ENCODE measurements at places on chromosomes 2 and 18.

DNA sequence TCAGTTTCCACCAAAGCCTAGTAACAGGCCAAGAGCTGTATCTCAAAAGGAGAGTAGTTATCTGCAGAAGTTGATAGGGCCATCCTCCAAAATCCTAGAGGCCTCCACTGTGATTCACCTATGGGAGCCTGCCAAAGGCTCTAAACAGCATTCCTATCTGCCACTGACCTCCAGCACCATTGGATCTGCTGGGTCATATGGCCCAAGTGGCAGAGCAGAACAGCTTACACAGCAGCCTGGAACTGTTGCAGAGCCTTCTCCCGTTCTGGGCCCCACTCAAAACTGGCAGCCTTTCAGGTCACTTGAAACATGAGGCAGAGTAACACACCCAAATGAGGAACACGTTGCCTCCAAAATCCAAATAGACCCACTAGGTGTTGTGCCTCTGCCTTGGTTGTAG lies 345.2 kb upstream of the RND3 start:
- no peak for DNase-seq

- no peak for DNase-seq
Observed at GRCh38 chr2:215793747-215794595, 219.4 kb downstream of the MREG start.

GRCh38 chr2:238399094-238399493 lies 27.6 kb upstream of the ASB1 start:
- DNase-seq = no peak

DNA sequence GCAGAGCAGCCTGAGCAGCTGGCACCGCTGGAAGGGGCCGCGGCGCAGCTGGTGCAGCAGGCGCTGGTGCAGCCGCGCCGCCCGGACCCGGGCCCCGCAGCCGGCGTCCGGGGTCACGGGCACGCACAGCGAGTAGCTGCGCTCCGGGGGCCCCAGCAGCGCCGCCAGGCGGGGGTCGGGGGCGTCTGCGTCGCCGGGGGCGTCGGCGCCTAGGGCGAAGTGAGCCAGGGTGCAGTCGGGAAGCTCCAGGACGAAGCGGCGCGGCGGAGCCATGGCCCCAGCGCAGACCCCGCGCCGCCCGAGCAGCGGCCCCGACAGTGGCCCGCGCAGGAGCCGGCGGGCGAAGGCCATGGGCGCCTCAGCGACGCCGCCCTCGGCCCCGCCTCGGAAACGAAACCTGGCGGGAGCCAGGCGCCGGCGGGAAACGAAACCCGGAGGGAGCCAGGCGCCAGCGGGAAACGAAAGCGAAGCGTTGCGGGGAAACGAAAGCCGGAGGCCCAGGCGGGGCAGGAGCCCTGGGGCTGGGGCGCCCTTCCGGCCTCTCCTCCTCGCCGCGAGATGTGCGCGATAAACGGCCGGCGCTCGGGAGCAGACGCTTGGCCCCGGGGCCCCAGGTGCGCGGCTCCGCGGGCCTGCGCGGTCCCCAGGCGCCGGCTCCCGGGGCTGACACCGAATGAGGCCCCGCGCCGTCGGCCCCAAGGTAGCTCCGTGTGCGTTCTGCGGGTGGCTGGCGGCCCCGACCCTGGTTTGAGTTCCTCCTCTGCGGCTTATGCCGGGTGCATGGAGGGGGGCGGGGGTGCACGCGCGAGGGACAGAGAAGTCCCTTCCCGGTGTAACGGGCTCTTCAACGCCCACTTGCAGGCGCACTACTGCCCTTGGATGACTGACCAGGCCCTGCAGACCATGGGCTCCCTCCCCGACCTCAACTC lies at the start of gene CMPK2:
Gene CMPK2, minus strand, starts transcription at position 562 of the 929 bp plus-strand sequence. Its CDS starts 211 bp downstream, at position 351.
- DNase-seq = peak; percentile 71

DNA sequence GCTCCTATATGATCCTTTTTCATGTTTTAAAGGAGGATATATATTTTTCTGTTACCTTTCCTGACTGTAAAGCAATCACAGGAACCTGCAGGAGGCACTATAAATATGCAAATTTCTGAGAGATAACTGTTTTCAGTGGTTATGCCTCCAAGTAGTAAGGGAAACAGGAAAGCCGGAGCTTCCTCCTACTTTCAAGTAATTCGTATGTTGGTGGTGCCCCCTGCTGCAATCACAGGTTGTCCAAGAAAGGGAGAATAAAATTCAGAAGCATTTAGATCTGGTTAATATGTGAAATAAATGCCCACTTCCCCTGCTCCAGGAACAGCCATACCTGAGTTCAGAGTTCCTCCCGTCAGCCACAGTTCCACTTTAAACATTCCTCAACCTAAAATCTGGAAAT lies 12.0 kb upstream of the BCL11A start:
- DNase-seq = no peak

- no peak for DNase-seq
Observed at GRCh38 chr2:51441786-51442185, 409.9 kb upstream of the NRXN1 start.

DNA sequence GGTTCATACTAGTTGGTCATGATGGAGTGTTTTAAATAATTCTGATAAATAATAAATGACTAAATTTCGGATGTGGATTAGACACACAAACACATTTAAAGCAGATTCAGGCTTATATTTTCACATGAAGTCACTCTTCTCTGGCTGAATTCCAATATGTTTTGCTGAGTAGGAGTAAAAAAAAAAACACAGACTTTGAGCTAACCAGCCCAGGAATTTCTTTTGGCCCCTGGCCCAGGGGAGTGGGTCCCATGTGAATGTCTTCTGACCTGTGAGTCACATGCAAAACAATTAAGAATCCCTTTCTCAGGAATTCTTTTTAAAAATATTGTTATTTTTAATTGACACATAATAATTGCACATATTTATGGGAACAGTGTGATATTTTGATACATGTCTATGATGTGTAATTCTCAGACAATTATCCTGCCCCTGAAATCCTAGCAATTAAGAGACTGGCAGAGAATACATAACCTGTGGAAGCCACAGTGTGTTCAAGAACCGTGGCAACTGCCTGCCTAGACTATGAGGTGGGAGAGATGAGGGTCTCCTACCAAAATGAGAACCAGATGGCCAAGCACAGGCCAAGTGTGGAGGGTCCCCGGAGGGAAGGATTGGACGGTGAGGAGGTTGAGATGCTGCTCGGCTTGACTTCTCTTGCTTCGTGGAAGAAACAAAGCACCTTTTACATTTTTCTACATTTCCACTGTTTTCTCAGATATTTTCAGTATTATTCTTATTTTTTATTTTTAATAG lies 236.4 kb downstream of the PIEZO2 start:
- DNase-seq = no peak

GRCh38 chr2:61288070-61288841 lies 126.3 kb downstream of the C2orf74 start:
- DNase-seq = no peak

- no peak for DNase-seq
Observed at GRCh38 chr2:233039212-233039845, 6.9 kb downstream of the NEU2 start.

- no peak for DNase-seq
Observed at GRCh38 chr2:124426625-124427024, 401.5 kb downstream of the CNTNAP5 start.

- no peak for DNase-seq
Observed at GRCh38 chr2:229096409-229097066, 174.5 kb downstream of the PID1 start.

- DNase-seq = no peak
Observed at GRCh38 chr2:241888641-241889040, 19.1 kb downstream of the RTP5 start.

DNA sequence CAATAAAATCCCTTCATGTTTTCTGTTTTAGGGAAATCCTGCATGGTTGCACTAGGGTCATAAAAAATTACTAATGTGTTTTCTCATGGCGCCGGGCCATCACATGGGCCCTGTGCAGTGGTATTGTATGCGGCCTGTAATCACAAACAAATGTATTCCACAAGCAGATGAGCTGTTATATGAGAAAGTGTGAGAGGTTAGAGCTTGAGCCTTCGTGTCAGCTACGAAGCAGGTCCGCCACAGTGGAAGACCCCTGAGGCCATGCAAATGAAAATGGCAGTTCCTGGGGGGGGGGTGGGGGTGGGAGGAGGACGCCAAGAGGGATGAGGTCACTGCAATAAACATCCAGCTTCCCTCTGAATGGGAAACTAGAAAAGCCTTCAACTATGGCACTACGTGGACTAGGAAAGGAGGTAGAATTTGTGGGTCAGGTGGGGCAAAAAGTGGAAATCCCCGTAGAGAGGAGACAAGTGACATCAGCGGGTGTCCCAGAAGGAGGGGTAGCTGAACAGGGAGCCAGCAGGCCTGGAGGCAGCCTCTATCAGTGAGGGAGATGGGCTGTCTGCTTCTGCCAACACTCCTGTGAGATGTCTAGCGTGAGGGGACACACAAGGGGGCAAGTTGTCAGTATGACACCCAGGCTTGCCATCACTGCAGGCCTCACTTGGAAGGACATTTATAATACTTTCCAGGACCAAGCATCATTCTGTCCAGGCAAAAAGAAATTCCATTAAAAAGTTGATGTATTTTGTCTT lies 130.3 kb upstream of the CTAGE1 start:
- DNase-seq = no peak

GRCh38 chr2:8174641-8175257 lies 507.1 kb upstream of the ID2 start:
- DNase-seq = no peak

GRCh38 chr2:224952936-224953657 lies 89.2 kb downstream of the DOCK10 start:
- peak; percentile 72 for DNase-seq

DNA sequence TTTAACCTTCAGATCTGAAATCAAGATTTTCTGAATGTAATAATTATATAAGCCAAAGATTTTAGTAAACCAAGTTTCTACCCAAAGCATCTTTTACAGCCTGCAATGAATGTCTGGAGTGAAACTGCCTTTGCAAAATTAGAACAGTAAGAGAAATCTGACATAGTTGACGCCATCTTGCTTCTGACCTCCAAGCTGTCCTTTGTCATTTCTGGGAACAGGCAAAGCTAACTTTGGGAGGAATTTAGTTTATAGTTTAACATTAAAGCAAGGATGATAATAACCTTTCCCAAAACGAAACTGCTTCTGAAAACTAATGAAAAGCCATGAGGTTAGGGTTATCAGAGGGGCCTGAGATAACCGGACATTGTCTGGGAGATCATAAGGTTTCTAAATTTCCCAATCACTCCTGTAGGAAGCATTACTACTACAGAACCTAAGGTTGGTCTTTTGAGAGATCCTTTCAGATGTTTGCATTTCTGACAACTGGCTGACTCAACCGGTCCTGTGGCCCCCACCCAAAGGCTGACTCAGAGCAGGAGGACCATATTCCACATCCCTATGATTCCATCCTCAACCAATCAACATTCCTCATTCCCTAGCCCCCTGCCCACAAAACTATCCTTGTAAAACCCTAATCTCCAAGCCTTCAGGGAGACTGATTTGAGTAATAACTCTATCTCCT lies 124.5 kb downstream of the TMEM131 start:
- no peak for DNase-seq

DNA sequence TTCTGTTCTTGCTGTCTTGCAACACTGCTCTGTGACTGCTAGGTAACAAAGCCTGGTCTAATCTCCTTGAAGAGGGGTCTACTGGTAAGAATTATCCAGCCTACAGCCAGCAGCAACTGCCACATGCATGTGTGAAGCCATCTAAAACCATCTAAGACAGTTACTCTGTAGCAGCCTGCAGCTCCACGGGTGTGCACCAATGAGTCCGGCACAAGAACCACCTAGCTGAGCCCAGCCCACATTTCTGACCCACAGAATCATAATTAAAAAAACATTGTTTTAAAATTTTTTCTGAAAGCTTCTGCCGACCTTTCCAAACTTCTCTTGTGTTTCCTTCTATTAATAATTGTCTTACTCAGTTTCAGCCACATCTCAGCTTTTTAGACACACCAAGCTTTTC lies 102.8 kb downstream of the ZNF385B start:
- DNase-seq = no peak

DNA sequence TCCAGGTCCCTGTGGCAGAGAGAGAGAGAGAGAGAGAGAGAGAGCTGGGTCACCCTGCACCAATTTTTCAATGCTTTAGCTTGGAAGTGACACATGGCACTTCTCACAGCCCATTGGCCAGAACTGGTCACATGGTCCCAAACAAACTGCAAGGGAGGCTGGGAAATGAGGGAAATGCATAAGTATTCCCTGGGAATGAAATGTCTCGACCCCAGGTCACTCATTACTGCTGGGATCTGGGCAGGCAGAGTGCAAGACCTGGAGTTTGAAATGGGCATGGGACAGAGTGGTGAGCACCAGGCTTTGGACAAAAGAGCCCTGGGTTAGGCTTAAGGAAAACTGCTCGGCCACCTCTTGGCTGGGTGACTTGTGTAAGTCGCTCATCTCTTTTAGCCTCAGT lies 37.0 kb downstream of the SMAD7 start:
- DNase-seq = no peak

GRCh38 chr2:132904142-132904842 lies 234.3 kb upstream of the LYPD1 start:
- DNase-seq = no peak

DNA sequence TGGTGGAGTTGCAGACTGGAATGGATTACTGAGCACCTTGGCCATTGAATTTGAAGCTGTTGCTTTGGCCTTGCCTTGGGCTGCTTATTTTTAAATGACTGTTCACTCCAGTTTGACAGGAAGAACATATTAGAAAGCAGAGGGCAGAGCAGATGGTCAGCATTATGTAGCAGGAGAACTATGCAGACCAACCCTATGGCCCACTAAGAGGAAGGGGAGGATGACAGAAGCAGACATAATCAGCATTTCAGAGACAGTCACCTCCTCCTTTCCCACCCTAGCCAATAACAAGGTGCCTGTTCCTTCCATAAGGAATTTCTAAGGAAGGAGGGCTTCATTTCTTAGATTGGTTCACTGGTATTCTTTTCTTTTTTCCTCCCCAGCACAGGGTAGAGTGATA lies 2.4 kb downstream of the CHRNA1 start:
- DNase-seq = no peak

- DNase-seq = no peak
Observed at GRCh38 chr2:133765658-133766057, 197.4 kb upstream of the NCKAP5 start.

DNA sequence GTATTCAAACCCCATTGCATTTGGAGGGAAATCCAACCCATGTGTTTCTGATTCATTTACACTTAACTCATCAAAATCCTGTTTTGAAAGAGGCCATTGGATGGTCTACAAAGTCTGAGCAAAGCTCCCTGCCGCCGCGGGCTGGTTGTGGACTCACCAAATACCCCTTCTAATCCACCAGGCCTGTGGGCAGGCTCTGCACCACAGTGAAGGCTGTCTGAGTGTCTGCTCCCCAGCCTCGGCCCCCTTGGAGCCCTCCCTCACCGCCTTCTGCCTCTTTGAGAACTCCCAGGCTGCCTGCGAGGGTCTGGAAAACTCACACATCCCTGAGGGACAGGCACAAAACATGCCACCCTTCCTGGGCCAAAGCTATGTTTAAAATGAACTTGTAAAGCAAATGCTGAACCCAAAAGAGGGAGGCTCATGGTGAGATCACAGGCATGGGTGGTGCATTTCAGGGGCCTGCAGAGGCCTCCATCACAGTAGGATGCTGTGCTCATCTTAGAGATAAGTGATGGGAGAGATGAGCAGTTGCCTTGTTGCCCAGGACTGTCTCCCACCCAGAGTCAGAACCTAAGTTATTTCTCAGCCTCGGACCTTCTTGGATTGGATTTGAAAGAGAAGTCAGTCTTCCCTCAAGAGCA lies 225.0 kb downstream of the CYP26B1 start:
- no peak for DNase-seq
